ENCODE measurements at places on chromosomes 5 and 9.

DNA sequence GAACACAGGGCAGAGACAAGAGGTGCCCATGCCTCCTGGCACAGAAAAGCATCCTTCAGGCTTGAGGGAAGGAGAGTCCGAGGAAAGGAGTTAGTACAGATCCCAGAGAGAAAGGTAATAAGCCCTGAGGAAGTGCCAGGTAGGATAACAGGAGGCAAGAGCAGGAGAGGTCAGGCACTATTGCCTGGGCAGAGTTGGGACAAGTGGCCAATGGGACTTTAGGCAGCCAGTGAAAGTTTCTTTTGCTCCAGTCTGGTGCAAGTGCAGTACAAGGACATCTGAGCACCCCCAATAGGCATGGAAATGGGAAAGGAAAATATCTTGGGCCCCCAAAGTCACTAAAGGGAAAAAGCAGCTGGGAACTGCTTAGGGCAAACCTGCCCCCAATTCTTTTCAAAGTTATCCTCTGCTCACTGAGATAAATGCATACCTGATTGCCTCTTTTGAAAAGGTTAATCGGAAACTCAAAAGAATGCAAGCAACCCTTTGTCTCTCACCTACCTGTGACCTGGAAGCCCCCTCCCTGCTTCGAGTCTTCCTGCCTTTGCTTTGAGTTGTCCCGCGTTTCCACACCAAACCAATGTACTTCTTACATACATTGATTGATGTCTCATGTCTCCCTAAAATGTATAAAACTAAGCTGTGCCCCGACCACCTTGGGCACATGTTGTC, 46.5 kb downstream of the ELOVL7 start:
- no peak for DNase-seq

DNA sequence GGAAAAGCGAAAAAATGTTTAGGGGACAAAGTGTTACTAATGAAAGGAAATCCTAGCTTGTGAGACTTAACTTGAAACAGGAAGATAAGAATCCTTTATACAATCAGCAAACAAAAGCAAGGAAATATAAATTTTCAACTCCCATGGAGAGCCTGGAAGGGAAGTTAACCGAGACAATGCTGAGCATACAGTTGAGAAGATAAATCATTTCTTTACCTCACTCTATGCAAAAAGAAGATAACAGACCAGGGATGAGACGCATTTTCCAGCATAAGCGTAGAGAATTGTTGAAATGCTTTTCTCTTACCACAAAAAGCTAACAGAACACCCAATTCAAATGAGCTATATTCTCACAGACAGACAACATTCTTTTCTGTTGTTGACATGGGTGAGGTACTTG, 309.6 kb downstream of the CWC27 start:
- DNase-seq, result no peak

- DNase-seq, result peak; percentile 40
Measured at GRCh38 chr5:153147891-153148623, 342.4 kb upstream of the GRIA1 start.

GRCh38 chr5:150114102-150114641, 27.8 kb upstream of the CSF1R start:
- no peak for DNase-seq

DNA sequence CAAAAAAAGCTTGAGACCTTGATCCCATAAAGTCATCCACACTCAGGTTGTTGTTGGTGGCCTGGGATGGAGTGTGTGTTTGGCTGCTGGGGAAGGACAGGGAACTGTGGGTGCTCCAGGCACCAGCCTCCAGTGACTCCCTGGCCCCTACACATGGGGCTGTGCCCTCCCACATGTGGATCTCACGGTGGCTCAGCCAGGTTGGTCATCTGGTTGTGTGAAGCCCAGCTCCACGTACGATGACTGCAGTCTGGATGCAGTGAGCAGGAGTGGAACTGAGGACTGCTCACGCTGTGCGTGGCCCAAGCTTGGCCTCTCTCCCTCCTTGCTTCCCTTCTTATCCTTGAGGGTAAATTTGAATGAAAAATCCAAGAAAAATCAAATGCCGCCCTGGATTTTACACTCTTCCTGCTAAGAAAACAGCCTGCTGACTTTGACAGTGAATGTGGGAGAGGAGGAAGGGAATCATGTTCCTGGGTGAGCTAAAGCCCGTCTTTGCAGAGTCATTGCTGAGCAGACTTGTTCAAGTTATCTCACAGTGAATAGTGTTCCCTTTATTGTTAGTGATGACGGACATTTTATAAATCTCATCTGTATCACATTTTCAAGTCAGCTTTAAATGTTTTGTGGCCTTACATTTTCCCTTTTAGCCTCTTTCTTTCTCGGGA, 65.1 kb upstream of the CACNA1B start:
- no peak for DNase-seq

DNA sequence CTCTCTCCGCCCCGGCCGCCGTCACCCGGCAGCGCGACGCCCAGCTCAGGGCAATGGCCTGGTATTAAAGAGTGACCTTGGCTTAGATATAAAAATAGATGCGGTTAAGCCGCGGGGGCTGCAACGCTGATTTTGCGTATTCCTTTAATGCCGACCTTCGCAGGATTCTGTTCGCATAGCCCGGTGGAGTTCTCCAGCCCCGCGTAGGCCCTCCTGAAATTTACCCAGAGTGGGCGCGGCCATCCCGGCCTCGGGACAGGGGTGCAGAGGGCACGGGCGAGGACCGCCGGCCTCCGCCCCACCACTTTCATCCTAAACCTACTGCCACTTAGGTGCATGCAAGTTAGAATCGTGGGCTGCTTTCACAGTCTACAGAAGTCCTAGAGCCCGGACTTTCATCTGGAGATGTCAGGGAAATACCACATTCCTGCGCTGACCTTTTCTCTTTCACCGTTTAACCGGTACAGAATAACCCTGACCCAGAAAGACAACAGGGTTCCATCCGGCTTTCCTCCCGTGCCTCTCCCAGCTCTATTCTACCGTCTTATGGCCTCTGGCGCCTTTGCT, 492 bp upstream of the FAM169A start:
- no peak for DNase-seq

DNA sequence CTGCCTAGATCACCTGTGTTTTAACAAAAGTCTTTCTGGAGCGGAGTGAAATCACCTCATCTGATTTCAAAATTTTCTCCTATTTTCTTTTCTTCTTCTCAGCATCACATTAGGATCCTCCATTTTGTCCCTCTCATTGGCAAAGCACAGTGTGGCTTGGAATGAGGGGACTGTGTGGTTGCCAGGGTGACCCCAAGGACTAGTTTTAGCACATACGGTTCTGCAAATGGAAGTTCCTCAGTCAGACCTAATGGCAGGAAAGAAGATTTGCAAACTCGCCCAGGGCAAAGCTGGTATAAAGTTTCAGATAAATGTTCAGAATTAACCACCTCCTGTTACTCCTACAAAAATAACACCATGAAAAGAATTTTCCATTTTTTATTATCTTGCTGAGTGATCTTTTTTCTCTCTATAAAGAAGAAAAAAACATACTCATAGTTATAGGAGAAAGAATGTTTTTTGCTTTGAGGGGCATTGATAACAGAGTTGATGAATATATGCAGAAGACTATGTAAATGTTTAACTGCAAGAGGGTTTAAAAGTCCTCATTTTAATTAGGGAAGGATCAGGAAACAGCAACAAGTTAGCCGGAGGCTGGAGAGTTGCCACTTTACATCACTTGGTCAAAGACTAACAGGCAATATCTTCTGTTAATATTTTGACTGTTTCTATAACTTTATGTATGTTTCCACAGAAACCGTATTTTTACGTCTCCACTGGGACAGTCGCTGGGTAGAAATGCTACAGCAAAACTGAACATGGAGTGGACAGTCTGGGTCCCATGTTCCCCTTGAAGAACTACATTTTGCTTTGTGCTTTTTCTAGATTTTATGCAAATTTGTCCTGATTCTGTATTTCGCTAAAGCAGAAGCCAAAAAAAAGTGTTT, 257.8 kb downstream of the NR2F1-AS1 start:
- DNase-seq, result no peak

DNA sequence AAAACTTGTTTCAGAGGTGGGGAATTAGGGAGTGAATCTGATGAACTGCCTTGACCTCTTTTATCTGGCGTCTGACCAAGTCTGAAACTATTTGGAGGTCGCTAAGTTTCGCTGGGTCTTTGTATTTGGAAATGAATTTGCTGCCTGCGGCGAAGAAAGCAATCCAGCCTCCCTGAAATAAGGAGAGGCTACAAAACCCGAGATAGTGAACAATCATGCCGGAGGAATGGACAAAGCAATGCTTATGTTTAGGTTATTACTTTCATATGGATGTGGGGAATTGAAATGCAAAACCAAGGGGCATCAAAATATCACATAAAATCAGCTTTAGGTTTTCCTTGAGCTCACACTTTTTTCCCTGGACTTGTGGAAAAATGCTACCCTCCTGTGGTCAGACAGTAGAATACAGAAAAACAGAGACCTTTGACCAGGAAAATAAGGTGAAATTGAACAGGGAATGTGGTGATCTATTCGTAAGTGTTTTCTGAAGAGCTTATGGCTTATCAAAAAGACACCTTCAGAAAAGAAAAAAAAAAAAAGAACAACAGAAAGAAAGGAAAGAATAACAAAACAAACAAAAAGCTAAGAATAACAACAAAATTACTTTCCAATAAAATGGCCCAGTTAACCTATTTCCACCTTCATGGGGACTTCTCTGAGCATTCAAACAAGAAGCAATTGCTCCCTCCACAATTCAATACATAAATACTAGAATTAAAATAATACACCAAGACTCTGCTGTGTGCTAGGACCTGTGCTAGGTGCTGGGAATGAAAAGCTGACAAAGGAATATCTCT, 68.6 kb upstream of the DPYSL3 start:
- DNase-seq, result peak; percentile 15

DNA sequence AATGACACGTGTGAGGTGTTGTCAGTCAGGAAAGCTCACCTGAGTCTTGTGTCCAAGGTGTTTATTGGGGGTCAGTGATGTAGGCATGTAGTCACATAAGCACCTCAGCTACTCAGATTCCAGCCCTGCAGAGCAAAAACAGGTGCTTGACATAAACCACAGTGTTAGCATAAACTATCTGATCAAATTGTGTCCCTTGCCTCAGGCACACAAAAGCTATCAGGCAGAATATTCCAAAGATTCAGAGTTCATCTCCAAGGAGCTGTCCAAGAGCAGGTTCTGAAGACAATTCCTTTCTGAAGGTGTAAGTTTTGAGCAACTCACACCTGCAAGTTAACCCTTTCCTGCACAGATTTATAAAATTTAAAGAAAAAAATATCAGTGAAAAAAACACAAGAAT, 102.2 kb upstream of the ITGA1 start:
- no peak for DNase-seq

DNA sequence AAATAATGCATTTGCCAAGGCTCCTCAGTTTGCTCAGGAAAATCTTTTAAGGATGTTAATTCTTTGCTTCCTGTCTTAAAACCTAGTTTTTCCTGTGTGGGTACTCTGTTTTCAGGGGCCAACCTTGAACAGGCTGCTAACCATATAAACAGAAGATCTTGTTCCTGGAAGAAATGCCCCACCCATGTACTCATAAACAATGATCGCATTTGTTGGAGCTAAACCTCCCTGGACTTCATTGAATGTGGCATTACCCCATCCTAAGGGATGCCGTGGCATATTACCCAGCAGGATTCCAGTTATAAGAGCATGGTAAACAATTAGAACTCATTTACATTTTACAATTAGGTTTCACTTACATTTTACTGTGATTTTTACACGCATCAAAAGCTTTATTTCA, 436.0 kb downstream of the ZNF608 start:
- DNase-seq, result no peak

DNA sequence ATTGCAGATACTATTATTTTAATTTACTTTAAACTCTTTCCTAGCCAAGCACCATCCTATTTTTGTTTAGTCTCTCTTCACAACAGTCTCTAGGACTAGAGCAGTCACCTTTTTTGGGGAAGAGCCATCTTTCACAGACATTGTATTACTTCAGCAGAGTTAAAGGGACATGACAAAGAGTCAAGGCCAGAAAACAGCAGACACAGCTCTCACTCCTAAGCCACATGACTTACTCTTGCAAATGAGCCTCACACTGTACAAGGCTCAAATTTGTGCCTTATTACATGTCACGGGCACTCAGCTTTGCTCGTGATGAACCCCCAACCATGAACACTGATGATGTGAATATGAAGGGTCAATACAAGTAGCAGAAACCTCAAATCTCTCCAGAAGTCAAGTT, 104.3 kb downstream of the ZNF608 start:
- DNase-seq, result no peak

GRCh38 chr5:27402828-27403227, 364.4 kb upstream of the CDH9 start:
- no peak for DNase-seq

GRCh38 chr5:146836226-146836842, 42.2 kb downstream of the PPP2R2B start:
- DNase-seq, result no peak

- DNase-seq, result peak; percentile 27
Measured at GRCh38 chr9:127634698-127635097, 22.6 kb downstream of the STXBP1 start.

GRCh38 chr9:14752271-14752670, 29.7 kb upstream of the CER1 start:
- DNase-seq, result peak; percentile 16

DNA sequence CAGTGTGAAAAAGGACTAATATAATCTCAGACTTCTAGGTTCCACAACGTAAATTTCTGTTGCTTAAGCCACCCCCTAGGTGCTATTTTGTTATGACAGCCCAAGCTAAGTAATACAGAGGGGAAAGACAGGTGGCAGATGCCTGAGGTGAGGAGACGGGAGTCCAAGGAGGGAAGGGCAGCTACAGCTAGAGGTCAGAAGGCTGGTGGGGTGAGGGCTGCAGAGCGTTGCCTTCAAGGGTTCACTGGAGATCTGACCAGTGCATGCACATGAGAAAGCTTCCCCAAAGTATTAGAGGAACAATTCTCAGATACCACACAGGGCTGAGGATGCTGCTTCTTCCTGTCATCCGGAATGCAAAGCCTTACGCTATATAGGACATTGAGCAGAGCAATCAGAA, 104.7 kb upstream of the IRX4 start:
- no peak for DNase-seq

DNA sequence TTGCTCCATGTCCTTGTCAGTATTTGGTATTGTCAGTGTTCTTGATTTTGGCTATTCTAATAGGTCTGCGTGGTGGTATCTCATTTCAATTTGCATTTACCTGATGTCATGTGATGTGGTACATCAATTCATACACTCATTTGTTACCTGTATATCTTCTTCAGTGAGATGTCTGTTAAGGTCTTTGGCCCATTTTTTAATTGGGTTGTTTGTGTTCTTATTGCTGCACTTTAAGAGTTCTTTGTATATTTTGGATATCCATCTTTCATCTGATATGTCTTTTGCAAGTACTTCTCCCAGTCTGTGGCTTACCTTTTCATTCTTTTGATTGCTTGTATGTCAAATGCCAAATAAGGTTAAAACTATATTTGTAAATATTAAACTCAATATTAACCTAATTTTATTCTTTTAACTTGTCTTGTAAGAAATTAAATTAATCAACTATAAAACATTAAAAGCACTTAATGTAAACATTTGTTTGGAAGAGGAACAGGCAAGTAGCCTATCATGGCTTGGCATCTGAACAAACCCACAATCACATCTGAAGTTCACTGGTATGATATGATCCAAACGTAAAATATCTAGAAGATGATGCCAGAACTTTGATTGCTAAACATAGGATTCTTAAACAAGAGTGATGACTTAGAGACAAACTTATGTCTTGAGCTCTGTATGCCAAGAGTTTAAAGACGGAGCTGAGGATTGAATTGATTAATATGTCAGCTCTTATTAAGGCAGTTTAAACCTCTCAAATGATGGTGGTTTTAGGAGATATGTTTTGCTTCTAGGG, 587.3 kb downstream of the ANXA1 start:
- no peak for DNase-seq

All from RPMI8226 (cell line).